Activated CD4-positive, alpha-beta T cell treated with anti-CD3 and anti-CD28 coated beads, Interleukin-2, amount 10 ng/mL, durations not matched to agents 24 days and 14 days (primary cell): ENCODE measurements at places on chromosomes 7 and 10. TPM values are rescaled to one million over a fixed set of nuclear protein-coding genes. Genes with fewer than 3 reads are reported as not detected.

GRCh38 chr10:131981429-131982184 lies at the start of gene BNIP3:
Gene BNIP3, minus strand, starts transcription at chr10:131981923. Its CDS starts 117 bp downstream, at chr10:131981806.
- H3K4me3 ChIP-seq = peak within 1 kb of the TSS; percentile 91
- peaks cover 36% of the 10 kb centered on the region for H3K4me1 ChIP-seq
- peaks cover 35% of the 10 kb centered on the region for H3K36me3 ChIP-seq

SORCS3 gene
- total RNA-seq = not detected in 2 replicates

- H3K4me1 ChIP-seq = no peaks in the 10 kb centered on the region
- no peak overlapping the region for H3K4me3 ChIP-seq
- DNase-seq = no peak
- no peak overlapping the region for H3K27ac ChIP-seq
Measured at GRCh38 chr10:58502956-58503355, 9.7 kb upstream of the BICC1 start.

GRCh38 chr10:21995557-21995956 lies 8.0 kb downstream of the DNAJC1 start:
- H3K27me3 ChIP-seq = no peaks in the 10 kb centered on the region
- H3K4me3 ChIP-seq = no peak overlapping the region
- no peak overlapping the region for H3K27ac ChIP-seq
- peaks cover 14% of the 10 kb centered on the region for H3K4me1 ChIP-seq
- DNase-seq = no peak

EPHA1 gene
- 0.09 and 0.26 TPM in 2 replicates for total RNA-seq

DNA sequence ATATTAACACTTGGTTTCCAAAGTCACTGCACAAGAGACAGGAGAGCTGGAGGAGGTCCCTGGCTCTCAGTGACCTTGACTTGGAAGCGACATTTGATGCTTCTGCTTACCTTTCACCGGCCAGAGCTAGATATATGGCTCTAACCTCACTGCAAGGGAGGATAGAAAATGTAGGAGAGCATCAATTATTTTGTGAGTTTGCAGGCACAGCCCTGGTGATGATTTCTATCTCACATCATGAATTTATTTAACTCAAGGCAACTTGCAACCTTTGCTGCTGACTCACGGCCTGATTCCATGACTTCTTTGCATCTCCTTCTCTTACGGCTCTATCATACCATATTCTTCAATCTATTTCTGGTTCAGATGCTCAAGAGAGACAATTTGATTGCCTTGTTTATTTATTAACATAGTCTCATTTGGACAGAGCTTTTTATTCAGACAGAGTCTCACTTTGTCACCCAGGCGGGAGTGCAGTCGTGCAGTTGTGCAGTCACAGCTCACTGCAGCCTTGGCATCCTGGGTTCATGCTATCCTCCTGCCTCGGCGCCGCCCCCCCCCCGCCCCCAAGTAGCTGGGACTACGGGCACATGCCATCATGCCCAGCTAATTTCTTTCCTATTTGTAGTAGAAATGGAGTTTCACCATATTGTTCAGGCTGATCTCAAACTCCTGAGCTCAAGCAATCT lies 196.0 kb downstream of the REEP3 start:
- H3K27me3 ChIP-seq = peaks cover 2% of the 10 kb centered on the region
- peaks cover 16% of the 10 kb centered on the region for H3K4me1 ChIP-seq
- no peak overlapping the region for H3K4me3 ChIP-seq
- no peak overlapping the region for H3K27ac ChIP-seq
- DNase-seq = no peak

DNA sequence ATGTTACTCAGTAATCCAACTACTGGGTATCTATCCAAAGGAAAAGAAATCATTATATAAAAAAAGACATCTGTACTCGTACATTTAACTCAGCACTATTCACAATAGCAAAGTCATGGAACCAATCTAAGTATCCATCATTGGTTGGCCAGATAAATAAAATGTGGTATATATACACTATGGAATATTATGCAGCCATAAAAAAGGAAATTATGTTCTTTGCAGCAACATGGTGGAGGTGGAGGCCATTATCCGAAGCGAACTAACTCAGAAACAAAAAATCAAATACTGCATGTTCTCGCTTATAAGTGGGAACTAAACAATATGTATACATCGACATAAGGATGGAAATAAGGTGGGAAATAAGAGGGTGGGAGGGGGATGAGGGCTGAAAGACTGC lies 56.2 kb upstream of the ANTXRL start:
- H3K27ac ChIP-seq = no peak overlapping the region
- DNase-seq = no peak
- H3K4me3 ChIP-seq = no peak overlapping the region
- no peaks in the 10 kb centered on the region for H3K27me3 ChIP-seq

DNA sequence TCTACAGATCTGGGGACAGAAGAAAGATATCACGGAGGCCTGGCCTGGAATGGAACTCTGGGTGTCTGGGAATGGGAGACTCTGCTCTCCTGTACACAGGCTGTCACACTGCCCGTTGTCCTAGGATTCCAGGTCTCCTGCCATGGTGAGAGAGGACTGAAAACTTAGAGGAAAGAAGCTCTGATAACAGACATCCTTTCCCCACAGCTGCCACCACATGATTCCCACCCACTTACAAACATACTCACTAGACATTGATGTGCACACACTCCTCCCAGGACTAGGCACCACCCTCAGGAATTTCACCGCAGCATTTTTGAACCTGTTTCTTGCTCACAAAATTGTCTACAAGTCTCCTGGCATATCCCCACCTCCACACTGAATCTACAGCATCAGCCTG lies 5.7 kb downstream of the ZNF92 start:
- no peak overlapping the region for H3K4me3 ChIP-seq
- peaks cover 62% of the 10 kb centered on the region for H3K36me3 ChIP-seq
- H3K4me1 ChIP-seq = peaks cover 41% of the 10 kb centered on the region
- no peak for DNase-seq

DNA sequence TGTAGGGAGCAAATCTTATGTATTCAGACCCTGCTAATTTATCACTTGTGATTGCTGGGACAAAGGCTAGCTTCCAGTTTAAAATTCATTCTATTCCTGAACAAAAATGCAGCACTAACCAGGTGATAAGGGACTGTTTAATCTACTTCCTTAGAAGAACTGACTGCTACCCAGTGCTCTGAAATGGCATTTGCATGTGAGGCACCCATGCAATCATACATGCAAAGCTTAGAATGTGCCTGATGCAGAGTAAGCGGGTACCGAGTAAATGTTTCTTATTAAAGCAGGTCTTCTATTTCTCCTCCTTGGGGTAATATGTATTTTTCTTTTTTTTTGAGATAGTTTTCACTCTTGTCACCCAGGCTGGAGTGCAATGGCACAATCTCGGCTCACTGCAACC lies 54.5 kb downstream of the NEURL1 start:
- no peak overlapping the region for H3K27ac ChIP-seq
- no peak overlapping the region for H3K4me3 ChIP-seq
- H3K27me3 ChIP-seq = peaks cover 8% of the 10 kb centered on the region
- H3K36me3 ChIP-seq = no peaks in the 10 kb centered on the region
- no peak for DNase-seq
